NCI-H1694 (cell line): ENCODE measurements at places on chromosomes 11 and 22.

DNA sequence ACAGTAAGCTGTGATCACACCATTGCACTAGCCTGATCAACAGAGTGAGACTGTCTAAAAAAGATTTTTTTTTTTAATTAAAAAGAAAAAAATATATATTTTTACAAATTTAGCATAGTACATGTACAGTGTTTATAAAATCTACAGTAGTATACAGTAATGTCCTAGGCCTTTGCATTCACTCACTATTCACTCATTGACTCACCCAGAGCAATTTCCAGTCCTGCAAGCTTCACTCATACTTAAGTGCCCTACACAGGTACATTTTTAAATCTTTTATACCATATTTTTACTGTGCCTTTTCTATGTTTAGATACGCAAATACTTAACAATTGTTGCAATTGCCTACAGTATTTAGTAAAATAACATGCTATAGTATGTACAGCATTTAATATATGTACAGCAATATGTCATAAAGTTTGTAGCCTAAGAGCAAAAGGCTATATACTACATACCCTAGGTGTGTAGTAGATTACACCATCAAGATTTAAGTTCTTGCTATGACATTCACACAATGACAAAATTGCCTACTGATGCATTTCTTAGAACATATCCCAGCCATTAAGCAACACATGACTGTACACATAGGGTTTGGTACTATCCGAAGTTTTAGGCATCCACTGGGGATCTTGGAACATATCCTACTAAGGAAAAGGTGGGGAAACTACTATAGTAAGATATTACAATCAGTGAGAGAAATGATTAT is 22.8 kb downstream of the PIK3C2A start:
- no peak for DNase-seq

GRCh38 chr11:206526-207207 is 532 bp downstream of the BET1L start:
- no peak for DNase-seq

GRCh38 chr11:103624708-103625623 is 411.5 kb upstream of the DDI1 start:
- DNase-seq = no peak

GRCh38 chr11:122791411-122791810 is 46.9 kb upstream of the CRTAM start:
- no peak for DNase-seq

GRCh38 chr22:37241351-37242142 is 2.5 kb downstream of the RAC2 start:
- no peak for DNase-seq

DNA sequence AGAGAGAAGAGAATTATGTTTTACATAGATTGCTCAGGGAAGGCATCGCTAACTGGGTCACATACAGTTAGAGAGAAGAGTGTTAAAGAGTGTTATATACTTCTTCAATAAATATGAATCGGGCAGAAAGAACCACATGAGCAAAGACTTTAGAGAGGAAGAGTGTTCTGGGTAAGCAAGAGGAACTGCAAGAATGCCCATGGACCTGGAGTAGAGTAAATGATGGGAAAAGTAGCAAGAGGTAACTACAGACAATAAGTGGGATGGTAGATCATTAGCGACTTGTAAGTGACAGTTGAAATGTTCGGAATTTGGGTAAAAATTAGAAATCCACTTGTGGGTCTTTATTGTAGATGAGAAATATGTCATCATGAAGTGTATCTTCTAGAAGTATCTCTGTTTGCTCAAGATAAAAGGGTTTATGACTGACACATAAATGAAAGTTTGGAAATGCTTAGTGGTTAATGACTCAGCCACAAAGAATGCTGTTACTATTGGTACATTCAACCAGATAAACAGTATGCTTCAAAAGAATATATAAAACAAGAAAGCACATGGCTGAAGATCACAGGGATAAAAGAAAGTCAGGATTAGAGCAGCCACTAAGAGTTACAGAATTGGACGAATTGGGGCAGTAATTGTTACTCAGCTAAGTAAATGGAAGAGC is 229.3 kb downstream of the CASP12 start:
- no peak for DNase-seq

- DNase-seq = peak; percentile 75
Measured at GRCh38 chr11:114162719-114163123, 103.2 kb downstream of the ZBTB16 start.

DNA sequence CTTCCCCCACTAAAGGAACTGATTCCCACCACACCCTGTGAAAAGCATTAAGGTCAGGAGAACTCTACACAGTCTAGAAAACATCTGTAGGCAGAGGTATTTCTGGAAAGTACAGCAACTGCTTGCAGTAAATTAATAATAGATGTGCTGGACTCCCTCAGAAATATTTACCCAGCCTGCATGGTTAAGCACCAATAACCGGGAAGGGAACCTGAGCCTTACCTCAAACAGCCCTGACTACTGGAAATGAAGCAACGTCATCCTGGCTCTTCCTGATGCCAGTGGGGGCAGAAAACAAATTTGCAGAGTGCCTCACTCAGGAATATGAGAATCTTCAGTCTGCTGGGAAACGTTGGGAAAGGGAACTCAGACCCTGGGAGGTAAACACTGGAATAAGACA is 318.1 kb downstream of the TENM4 start:
- DNase-seq = no peak

DNA sequence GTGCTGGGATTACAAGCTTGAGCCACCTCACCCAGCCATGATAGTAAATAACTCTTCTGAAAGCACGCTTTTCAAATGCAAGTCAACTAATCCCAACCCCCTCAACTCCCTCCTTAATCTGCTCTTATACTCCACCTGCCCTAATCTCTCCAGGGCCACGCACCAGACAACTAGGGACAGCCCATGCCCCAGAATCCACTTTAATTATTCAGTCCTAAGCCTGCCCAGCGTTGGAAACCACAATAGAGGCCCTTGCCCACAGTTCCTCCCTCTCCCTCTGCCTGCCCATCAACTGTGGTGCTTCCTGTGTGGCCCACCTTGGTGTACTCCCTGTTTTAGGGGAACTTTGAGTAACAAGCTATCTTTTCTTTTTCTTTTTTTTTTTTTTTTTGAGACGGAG is 2.7 kb upstream of the VPREB3 start:
- no peak for DNase-seq

DNA sequence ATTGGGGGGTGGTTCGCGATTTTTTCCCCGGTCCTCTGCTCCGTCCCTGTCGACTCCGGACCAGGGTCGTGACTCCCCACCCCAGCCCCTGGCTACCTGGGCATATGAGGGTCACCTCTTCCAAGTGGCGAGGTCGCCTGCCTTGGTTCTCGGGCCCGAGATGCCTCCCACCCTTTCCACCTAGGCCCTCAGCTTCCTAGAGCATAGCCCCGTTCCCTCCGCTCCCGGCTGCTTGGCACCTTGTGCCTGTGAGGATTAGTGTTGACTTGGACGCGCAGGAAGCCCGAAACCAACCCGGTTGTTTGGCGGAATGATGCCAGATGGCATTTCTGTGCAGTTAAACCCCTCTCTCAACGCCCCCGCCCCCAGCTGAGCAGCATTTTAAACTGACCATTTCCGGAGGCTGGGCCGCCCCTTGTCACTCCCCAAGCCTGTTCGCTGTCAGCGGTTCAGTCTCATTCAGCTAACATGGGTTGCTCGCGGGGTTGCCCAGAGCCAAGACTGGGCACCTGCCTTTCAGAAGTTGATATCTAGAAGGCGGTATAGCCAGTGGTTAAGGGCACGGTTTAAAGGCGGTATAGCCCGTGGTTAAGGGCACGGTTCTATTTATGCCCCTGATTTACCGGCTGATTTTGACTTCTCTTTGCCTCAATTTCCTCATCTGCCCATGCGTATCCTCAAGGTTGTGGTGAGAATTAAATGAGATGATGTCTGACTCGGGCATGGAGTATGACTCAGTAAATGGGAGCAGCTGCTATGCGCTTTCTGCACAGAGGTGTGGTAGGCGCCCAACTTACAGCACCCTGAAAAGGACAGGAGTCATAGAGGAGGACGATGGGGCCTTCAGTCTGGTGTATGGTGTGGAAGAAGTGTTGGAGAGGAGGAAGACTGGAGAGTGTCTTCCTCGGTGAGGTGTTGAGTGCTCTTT is 639 bp downstream of the INCENP start:
- DNase-seq = no peak

DNA sequence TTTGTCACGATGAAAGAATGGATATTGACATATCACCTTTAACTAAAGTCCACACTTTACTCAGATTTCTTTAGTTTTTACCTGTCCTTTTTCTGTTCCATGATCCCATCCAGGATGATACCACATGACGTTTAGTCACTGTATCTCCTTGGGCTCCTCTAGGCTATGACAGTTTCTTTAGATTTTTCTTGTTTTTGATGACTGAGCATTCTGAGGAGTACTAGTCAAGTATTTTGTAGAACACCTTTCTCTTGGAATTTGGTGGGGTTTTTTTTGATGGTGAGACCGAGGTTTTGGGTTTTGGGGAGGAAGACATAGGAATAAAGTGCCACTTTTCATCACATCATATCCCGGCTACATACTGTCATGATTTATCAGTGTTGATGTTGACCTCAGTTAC is 4.0 kb downstream of the LDHAL6A start:
- no peak for DNase-seq

DNA sequence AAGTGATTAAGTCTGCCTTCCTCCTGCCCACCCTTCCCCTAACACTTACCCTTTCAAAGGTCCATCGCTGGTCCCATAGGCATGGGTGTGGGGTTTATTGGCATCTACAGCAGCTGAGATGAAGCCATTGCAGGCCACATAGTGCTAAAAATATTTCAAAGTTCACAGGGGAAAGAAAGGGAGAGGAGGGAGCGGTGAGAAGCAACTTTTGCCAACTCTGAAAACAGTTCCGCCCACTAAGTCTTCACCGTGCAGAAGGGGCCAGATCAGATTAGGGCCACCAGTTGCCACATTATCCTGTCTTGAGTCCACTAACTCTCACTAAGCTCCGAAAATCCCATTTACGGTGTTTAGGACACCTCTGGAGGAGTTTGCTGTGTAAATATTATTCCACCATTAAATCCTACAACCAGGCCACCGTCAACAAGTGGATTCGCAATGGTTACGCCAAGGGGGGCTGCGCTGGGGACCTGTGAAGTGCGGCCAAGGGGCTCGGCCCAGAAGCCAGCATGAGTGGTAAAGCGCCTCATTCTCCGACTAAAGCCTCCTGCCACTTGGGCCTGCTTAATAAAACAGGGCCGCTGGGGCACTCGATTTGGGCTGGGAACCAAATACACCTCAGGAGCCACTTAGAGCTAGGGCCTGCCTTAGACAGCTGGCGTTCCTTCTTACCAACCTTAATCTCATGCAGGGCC is 534.9 kb downstream of the MIAT start:
- DNase-seq = no peak

GRCh38 chr11:28439403-28439802 is 331.2 kb downstream of the METTL15 start:
- DNase-seq = no peak

DNA sequence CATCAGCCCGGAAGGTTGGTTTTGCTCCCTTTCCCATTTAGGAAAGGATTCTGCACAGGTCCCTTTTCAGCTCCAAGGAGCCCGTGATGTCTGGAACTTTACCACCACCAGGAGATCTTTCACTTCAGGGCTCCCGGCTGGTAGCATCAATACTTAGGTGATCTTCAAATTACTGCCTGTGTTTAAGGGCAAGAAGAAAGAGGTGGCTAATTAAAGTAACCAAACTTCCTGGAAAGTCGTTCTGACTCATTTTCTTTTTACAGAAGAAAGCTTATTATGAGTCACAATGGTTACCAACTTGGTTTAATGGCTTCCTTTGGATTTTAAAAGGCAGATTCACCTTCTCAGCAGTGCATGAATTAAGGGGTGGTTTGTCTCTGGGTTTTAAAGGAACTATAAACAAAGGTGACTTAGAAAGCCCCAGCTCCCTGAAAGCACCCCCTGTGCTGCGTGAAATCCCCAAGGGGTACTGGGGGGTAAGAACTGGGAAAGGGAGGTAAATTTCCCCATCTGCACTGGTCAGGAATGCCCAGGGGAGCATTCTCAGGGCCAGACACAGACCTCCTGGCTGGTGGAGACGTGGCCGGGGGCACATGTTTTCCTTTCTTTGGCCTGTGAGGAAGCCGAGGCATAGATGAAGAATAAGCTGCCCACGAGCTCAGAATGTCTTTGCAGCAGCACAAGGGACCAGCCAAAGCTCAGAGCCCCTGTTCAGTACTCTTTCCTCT is 8.8 kb downstream of the POU2F3 start:
- DNase-seq = no peak

DNA sequence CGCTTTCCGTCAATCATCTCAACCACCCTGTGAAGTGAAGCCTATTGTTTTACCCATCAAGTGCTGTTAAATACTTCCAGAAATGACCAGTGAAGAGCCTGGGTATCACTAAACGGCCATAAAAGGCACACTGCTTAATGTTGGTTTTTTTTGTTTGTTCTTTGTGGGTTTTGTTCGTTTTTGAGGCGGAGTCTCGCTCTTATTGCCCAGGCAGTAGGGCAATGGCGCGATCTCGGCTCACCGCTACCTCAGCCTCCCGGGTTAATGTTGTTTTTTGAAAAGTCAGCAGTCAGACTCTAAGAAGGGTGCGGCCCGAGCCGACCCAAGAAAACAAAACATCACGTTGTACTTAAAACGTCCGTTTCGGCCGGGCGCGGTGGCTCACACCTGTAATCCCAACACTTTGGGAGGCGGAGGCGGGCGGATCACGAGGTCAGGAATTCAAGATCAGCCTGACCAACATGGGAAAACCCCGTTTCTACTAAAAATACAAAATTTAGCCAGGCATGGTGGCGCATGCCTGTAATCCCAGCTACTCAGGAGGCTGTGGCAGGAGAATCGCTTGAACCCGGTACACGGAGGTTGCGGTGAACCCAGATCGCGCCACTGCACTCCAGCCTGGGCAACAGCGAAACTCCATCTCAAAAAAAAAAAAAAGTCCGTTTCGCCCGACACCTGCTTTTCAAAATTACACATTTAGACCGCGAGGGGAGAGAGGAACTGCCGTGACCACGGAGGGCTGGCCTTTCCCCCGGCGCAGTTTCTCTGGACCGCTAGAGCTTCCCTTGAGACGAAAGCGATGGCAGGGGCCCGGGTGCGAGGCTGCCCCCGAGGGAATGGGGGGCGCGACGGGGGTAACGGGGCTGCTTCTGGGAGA is 714 bp downstream of the CD59 start:
- DNase-seq = no peak

DNA sequence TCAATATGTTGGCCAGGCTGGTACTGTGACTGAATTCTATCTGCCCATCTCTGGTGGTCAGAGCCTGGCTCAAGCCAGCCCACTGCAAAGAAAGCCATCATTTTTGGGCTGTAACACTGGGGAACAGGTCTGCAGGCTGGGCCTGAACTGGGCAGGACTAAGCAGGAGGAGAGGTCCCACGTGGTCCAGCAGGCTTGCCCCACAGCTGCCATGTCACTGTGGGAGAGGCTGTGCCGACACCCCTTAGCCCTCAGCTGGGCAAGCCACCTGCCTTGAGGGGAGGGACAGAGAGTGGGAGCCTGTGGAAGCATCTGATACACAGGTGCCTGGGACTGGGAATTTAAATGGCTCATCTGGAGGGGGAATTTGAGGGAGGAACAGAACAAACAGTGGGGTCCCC is 66.7 kb upstream of the CLTCL1 start:
- no peak for DNase-seq

DNA sequence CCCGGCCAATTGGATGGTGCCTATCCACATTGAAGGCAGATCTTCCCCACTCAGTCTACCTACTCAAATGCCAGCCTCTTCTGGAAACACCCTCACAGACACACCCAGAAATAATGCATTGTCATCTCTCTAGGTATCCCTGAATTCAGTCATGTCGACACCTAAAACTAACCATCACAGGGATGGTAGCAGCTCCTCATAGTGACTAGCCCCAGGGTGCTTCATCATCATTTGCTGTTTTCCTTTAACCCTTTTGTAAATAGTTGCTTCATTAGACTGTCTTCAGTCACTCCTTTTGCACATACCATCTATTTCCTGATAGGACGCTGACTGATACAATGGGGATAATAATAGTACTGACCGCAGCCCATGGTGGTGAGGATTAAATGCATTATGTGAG is 18.8 kb upstream of the AMOTL1 start:
- DNase-seq = no peak
